Cerebellum (tissue), 4 donors: ENCODE measurements at places on chromosomes 7 and 10.

DNA sequence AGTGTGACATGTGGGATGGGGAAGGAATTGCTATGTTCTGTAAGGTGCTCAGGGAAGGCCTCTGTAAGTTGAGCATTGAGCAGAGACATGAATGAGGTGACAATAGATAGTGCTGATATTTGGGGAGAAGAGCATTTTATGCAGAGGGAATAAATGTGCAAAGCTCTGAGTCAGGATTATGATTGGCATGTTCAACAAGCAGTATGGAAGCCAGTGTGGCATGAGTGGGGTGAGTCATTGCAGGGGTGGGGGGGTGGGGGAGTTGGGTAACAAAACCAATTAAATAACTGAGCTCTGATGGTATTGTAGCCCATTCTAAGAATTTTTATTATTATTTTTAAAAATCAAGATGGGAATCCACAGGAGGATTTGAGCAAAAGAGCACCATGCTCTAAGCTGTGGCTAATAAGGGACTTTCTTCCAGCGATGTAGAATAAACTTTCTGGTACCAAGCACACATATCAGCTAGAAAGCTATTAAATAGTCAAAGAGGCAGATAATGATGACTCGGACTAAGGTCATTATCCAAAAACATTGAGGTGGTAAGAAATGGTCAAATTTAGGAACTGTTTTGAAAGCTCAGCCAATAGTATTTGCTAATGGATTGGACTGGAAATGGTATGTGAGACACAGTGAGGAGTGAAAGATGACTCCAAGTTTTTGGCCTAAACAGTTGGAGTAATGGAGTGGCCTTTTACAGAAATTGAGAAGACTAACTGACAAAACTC is 96.4 kb downstream of the PRKG1 start:
- DNase-seq = no peak

- DNase-seq = no peak
Measured at GRCh38 chr7:129332254-129333035, 101.8 kb upstream of the STRIP2 start.

DNA sequence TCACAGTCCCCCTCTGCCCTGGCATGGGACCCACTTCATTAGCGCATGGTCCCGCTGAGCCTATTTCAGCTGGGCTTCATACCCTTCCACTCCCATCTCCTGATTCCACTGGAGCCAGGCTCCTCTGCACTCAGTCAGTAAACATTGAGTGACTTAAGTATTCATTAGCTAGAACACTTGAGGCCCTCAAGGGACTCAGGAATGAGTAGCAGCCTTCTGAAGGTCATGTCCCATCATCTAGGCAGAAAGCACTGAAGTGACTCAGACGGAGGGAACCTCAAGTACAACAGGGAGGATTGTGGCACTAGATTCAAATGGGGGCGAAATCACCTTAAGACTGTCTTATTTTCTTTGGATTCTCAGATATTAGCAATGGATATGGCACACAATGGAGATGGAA is 186.6 kb upstream of the INHBA start:
- DNase-seq = no peak

GRCh38 chr10:11776080-11776479 is 33.9 kb downstream of the ECHDC3 start:
- no peak for DNase-seq

DNA sequence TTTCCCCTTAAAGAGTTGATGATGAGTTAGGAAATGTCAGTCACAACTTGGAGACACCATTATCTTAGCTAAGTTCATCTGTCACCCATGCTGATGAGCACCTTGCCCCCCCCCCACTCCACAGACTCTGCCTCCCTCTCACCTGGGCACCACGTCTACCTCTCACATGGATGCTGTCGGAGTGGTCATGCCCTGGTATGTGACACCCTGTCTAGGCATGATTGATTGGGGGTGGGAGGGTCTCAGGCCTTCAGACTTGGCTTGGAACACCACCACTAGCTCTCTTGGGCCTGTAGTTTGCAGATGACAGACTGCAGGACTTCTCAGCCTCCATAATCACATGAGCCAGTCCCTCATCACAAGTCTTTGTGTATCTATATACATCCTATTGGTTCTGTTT is 78.0 kb downstream of the WDR37 start:
- no peak for DNase-seq
